ENCODE measurements at places on chromosomes 16 and 17. TPM values are rescaled to one million over a fixed set of nuclear protein-coding genes. Genes with fewer than 3 reads are reported as not detected.

- DNase-seq: no peak
Measured at GRCh38 chr17:4950075-4950745, 709 bp upstream of the ENO3 start.

GRCh38 chr17:81928544-81929252 lies 1.2 kb upstream of the MAFG start:
- no peak for DNase-seq

DNA sequence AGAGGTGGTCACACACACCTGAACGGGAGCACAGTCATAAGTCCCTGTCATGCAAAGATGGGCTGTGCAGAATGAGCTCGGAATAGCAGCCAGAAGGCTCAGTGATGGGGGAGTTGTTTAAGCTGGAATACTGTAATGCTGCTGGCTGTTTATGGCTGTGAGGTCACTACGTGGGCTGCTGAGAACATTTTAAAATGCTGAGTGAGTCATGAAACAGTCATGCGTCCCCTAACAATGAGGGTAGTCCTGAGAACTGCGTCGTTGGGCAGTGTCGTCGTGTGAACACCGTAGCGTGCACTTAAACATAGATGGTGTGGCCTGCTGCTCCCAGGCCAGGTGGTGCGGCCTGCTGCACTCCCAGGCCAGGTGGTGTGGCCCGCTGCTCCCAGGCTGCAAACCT lies 39.7 kb downstream of the TBCD start:
- no peak for DNase-seq

DNA sequence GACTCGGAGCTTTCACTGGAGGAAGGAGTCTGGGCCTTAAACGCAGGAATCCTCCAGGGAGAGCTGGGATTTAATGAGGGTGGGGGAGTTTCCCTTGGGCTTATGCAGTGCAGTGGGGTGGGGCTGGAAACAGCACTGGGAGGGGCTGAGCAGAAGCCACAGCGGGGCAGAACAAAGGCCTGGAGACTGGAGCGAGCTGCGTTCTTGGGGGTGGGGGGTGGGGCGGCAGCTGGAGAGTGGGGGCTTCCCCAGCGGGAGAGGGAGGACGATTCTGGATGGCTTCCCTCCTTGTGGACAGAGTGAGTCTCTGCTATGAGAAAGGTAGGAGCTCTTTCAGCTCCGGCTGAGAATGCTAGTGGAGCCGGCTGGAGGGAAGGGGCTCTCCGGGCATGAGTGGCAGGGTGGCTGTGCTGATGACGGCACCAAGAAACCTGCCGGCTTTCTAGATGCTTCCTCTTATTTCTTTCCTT lies 406.0 kb downstream of the SEC14L1 start:
- DNase-seq: no peak

DNA sequence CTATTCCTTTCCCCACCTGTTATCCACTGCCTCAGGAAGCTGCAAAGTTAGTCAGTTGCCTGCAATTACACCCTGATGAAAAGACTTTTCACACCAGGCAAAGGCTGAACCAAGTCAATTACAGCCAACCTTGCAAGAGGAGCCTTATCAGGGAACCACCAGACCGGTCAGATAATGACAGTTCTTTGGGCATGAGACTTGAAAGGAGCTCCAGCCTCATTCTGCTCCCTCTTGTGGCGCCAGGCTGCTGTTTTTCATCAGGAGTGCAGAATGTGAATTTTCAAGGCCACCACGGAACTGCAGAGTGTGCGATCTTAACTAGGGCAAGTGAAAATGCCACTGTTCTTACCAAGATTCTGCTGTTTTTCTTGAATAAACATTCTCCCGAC lies 22.5 kb downstream of the DNAI2 start:
- peak; percentile 45 for DNase-seq

GRCh38 chr17:78600181-78600721 lies 23.1 kb upstream of the DNAH17 start:
- no peak for DNase-seq

DNA sequence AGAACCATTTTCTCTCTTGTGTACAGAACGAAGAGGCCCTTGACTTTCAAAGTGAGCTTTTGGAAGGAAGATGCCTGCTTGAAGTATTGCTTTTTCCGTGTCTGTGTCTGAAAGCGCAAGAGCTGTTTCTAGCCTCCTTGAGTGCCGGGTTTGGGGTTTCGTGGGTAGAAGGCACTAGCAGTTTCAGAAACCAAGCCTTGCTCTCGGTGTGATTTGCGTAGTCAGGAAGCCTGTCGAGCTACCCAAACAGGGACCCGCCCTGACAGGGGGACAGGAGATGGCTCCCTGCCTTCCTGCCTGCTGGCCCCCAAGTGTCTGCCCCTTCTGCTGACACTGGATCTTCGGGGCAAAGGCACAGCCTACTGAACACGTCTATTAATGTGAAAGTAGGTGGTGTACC lies 322.0 kb downstream of the MAF start:
- DNase-seq: peak; percentile 80

DNA sequence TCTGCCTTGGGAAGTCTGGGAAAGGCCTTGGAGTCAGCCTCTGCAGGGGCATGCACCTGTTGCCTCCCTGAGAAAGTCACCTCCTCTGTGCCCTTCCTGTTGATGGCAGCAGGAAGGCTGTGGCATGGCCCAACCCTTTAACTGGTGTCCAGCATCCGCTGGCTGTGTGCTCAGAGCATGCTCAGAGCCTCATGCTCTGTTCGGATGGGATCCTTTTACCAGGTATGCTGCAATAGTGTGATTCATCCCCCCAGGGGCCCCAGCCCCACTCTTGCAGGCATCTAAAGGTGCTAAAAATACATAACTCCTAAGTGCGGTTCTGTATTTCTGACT lies 24.9 kb downstream of the KLHL36 start:
- no peak for DNase-seq

- no peak for DNase-seq
Measured at GRCh38 chr16:89319631-89319885, 102.1 kb downstream of the ZNF778 start.

DNA sequence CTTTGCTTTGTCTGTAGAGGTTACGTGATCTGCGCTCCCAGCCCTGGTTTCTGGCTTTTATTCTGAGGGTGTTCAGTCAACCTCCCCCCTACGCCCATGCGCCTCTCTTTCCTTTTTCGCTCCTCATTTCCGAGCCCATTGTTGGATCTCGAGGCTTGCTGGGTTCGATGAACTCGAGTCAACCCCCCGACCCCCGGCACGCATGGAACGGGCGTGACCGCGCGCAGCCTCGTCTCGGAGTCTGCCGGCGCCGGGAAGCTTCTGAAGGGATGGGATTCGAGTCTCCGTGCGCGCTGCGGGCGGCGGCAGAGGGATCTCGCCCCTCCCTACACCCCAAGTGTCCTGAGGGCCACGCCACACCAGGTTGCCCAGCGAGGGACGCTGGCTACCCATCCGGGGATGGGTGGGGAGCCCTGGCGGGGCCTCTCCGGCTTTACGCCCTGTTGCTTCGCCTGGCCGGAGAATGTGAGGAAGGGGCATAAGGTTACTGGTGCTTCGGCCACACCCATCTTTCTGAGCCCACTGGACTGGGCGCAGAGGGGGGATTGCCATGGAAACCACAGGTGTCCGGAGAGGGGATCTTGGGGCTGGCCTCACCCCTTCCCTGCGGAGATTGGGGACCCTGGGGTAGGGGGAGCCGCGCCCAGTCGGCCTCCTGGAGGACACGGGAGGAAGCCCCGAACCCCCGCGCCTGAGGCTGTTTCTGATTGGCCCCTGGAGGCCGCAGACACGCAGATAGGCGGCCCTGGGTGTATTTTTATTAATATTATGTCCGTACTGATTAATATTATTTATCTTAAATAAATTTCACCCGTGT lies 1.8 kb downstream of the MAPT start:
- DNase-seq: no peak

DNA sequence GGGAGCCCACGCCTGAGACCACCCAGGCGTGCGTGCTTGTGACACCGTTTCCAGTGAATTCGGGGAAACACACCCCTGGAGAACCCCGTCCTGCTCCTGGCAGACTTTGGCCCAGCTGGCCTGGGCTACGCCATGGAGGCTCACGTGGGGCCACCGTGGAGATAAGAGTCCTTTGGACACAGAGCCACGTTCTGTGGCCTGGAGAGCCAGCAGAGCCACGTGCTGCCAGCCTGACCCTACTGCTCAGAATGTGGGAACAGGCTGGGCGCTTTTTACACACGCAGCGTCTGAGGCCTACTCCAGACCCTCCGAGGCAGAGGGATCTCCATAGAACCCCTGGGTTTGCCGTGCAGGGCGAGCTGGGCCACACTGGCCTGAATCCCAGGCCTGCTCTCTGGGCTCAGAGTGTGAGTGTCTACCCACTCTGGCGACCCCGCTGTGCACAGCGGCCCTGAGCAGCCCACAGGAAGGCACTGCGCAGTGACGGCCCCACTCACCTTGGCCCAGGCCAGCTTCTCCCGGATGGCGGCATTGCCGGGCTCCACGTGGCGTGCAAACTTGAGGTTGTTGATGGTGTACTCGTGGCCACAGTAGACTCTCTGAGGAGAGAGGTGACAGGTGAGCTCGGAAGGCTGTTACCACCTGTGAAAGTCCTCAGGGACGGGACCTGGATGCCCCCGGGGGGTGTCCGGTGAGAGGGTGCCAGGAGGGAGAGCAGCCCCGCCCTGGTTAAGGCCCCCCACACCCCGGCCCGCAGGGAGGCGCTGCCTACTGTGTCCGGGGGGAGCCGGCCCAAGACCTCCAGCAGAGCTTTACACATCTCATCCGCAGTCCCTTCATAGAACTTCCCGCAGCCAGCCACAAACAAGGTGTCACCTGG lies 10.0 kb downstream of the HAGH start:
- DNase-seq: no peak

DNA sequence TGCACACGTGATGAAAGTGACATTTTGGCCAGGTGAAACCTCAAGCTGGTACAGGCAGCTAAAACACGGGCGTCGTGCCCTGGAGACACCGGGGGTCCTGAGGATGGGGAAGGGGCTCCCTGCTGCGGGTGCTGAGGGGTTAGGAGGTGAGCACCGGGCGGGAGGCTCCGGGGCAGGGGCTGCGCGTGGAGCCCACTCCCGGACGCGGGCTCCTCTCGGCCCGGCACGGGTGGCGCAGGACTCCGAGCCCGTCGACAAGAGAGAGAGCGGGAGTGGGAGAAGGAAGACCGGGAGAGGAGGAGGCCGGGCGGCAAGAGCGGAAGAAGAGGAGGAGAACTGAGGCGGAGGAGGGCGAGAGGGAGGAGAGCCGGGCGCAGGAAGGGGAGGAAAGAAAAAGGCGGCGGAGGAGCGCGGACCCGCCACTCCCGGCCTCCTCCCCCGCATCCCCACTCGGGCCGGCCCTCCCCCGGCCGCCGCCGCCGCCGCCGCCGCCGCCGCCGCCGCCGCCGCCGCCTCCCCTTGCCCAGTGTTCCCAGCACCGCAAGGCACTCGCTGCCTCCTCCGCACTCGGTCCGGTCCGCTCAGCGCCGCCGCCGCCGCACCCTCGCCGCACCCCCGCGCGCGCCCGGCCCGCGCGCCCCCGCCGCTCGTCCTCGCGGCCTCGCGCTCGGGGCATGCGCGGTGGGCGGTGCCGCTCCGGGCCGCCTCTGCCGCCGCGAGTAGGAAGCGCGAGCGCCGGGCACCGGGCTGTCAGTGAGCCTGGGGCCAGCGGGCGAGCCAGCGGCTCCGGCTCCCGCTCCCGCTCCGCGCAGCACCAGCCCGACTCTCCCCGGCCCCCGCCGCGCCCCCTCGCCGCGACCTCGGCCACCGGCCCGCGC lies at the start of gene PRKCA:
Gene PRKCA, plus strand, starts transcription at position 750 of the 878 bp plus-strand sequence.
- peak; percentile 60 for DNase-seq

The NLK gene
- 13.8 TPM for total RNA-seq

The RCVRN gene
- not detected for total RNA-seq

The C16orf54 gene
- 143 TPM for total RNA-seq

The RAB26 gene
- total RNA-seq: not detected

The GLP2R gene
- total RNA-seq: not detected

The MEOX1 gene
- total RNA-seq: 1.7 TPM

The ZSCAN10 gene
- 0.15 TPM for total RNA-seq

The MYH13 gene
- total RNA-seq: not detected

The KLHL10 gene
- total RNA-seq: not detected

The RPGRIP1L gene
- total RNA-seq: 4.2 TPM

Data from CD4-positive, alpha-beta memory T cell (primary cell).